ENCODE measurements at places on chromosomes 12 and 14.

- no peak for DNase-seq
These were observed 1.4 kb upstream of the PDE3A start for GRCh38 chr12:20366776-20367409.

- DNase-seq: no peak
These were observed 73.9 kb upstream of the CAPRIN2 start for GRCh38 chr12:30828686-30829085.

DNA sequence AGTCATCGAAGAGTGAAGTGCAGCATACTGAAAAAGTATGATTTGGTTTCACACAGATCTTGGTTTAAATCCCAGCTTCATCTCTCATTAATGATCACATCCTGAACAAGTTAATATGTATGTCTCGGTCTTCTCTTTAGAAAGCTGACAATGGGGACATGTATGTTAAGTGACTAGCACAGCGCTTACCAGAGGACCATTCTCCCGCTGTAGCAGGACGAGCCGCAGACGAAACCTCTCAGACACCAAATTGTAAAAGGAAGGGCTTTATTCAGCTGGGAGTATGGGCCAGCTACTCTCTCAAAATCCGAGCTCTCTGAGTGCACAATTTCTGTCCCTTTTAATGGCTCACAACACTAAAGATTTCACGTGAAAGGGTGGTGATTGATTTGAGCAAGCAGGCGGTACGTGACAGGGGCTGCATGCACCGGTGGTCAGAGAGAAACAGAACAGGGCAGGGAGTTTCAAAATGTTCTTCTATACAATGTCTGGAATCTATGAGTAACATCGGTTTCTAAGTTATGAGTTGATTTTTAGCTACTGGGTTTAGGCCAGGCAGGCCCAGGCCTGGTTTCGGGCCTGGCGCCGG is 682.4 kb downstream of the DIO2 start:
- DNase-seq: no peak

- DNase-seq: no peak
These were observed 175.4 kb downstream of the ETNK1 start for GRCh38 chr12:22800332-22800731.

DNA sequence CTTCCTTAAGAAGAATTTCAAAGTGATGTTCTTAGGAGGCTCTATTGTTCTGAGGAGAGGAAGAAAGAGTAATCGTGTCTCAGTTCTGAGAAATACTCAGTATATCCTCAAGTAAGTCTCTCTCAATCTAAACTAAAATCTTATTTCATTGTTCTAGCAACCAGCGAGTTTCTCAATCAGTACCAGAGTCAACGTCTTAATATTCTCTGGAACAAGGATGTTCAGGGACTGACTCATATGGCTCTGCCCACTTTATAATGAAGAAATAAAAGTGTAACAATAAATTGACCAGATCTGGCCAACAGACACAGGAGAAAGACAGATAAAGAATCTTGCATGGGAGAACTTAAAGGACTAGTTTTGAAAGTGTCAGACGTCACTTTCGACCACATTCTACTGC is 469.8 kb upstream of the FLRT2 start:
- DNase-seq: no peak

GRCh38 chr14:93943052-93943451 is 15.9 kb downstream of the FAM181A start:
- DNase-seq: no peak

GRCh38 chr14:48582938-48583337 is 907.5 kb upstream of the MDGA2 start:
- no peak for DNase-seq

- no peak for DNase-seq
These were observed 10.7 kb downstream of the TRMT5 start for GRCh38 chr14:60970146-60970545.

DNA sequence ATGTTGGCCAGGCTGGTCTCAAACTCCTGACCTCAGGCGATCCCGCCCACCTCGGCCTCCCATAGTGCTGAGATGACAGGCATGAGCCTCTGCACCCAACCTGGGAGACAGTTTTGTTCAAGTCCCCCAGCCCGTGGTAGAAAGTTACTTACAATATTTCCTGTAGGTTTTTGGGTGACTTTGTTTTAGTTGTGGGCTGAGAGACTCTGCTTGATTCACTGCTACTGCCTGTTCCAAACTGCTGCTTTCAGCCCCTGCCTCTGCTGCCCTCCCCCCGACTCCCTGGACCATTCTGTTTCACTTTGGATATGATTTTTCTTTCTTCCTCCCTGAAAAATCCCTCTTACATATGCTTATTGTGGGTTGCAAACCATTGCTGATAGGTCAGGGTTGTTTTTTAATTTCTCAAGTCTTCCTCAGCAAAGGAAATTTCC is 13.4 kb upstream of the PCNX1 start:
- DNase-seq: no peak

DNA sequence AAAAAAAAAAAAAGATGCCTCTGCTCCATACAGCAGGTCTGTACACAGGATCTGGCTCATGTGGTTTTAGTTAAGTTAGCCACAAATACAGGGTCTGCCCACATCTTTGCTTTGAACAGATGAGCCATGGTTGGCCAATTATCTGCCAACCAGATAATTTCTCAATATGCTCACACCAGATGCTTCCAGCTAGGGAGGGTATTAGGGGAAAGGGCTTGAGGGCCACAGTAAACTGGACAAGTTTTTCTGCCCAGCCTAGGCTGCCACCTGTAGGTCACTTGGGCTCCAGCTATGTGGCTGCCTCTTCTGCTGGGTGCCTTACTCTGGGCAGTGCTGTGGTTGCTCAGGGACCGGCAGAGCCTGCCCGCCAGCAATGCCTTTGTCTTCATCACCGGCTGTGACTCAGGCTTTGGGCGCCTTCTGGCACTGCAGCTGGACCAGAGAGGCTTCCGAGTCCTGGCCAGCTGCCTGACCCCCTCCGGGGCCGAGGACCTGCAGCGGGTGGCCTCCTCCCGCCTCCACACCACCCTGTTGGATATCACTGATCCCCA is 776 bp downstream of the RDH5 start:
- no peak for DNase-seq

- DNase-seq: no peak
These were observed 31.0 kb upstream of the GALNT9 start for GRCh38 chr12:132360410-132360809.

DNA sequence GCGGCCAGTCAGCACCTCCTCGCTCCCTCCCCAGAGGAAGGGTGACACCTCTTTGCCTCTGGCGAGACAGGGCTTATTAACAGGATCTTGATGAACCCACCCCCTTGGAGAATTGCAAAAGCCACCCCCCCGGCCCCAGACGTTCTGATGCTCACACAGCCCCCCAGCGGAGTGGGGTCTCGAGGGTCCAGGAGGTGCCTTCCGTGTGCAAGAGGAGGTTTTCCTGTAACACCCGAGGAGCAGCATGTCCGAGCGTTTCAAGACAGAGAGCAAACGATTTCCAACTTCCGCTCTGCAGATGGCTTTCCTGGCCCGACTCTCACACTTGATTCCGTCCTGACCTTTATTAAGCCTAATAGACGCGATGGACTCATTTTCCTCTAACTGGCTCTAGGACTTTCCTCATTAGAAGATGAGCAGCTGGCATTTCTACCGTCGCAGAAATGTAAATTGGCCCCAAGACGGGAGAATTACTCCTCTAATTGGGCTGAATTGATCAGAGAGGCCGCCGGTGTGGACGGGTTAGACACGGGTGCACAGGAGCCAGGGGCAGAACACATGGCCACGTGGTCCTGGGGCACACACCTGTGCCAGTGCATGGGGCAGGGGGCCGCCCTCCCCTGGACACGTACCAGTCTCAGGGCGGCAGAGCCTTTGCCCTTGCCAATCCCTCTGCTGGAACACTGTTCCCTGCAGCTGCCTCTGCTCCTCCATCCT is 84.4 kb downstream of the NOC4L start:
- no peak for DNase-seq

DNA sequence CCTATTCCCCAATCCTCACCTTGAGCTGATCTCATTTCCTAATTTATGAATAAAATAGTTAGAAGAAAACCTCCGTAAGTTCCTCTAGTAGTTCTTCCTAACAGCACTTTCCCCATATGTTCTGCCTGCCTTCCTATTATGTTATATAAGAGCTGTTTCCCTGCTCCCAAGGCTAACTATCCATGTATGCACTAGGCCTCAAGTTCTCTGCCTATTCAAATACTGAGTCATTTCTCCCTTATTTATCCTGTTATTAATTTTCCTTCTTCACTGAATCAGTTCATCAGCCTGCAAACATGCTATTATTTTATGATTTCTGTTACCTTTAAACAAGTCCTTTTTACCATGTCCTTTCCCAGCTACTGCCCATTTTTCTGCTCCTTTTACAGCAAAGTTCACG is 164.1 kb downstream of the EPS8 start:
- DNase-seq: no peak

DNA sequence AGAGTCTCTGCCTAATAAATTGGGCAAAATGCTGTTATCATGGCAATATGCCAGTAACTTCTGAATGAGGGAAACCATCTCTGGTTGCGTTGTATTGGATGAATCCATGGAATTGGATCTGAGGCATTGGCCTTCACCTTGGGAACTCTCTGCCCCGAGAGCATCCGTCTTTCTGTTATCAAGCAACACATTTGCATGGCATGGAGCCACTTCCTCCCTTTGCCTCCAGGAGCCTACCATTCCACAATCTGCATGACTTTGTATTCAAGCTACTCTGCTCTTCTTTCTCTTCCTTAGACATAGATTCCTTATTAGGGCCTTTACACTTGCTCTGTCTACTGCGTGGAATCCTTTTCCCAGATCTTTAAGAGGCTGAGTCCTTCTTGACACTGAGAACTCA is 57.2 kb downstream of the RIC8B start:
- DNase-seq: no peak

DNA sequence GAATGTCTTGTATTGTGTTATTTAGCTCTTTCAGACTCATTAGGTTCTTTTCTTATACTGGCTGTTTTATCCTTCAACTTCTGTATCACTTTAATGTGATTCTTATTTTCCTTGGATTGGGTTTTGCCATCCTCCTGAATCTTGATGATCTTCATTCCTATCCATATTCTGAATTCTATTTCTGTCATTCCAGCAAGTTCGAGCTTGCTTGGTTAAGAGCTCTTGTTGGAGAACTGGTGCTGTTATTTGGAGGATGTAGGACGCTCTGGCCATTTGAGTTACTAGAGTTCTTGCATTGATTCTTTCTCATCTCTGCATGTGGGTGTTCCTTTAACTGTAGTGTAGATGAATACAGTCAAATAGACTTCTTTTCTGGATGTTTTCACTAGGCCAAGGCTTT is 142.3 kb upstream of the SLC38A2 start:
- no peak for DNase-seq

DNA sequence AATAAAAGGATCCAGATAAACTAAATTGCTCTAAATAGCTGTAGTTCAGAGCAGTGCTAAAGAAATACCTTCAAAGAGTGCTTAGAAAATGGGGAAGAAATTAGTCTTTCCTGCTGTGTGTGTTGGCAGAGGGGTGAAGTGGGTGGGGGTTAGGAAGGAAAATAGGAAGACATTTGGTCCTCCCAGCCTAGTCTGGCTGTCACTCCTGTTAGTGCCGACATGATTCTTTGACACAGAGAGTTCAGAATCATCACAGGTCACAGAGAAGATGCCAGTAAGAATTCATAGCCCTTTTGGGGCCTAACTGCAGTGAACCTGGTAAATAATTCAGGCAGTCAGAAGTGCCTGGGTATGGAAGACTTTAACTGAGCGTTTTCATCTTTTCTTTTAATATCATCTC is 74.8 kb downstream of the FLRT2 start:
- no peak for DNase-seq

- DNase-seq: no peak
These were observed 228.6 kb downstream of the MED13L start for GRCh38 chr12:116048879-116049278.

DNA sequence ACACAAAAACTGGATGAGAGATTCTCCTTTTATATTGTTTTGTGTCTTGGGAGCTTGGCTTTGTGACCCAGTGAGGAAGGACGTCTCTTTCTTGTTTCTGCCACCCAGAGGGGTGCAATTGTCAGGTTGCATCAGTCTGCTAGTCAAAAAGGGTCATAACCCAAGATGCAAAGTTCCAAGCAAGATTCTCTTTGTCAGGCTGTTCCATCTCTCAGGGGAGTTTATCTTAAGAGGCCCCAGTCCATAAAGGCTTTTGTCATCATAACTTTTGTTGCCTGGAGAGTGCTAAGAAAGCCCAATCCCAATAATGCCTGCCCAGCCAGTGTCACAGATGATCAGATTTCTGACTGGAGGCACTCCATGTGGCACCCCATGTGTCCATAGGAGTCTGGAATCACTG is 444.9 kb downstream of the TRHDE start:
- DNase-seq: no peak

DNA sequence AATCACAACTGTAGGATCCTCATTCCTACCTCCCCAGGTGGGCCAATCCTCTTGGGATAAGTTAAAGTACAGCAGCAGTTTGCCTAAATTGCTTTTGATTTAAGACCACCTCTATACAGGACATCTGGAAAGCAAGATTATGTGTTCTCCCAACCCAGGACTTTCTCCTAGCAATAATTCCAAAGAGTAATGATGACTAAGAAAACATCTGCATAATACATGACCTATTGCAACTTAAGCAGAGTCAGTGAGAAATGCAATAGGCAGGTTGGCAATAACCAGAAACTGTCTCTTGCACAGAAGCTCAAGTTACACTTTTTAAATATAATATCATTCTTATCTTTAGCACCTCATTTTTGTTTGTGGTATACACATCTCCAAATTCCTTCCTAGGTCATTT is 275.4 kb downstream of the TRHDE start:
- no peak for DNase-seq

DNA sequence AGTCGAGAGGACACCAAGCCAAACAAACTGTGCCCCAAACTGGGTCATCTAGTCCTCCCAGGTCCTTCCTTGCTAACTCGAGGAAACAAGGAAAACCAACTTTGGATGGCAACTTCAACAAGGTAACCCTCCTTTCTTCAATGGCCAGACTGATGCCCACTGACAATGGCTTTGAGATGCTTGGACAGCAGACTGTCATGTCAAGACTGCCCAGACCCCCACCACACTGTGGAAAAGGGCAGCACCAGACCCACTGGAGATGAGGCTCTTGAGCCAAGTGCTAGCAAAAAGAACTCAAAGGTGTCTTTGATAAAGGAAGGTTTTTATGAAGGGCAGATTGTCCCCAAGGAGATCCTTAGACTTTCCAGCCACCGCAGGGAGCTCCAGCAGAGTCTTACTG is 9.0 kb upstream of the CDH24 start:
- DNase-seq: no peak

DNA sequence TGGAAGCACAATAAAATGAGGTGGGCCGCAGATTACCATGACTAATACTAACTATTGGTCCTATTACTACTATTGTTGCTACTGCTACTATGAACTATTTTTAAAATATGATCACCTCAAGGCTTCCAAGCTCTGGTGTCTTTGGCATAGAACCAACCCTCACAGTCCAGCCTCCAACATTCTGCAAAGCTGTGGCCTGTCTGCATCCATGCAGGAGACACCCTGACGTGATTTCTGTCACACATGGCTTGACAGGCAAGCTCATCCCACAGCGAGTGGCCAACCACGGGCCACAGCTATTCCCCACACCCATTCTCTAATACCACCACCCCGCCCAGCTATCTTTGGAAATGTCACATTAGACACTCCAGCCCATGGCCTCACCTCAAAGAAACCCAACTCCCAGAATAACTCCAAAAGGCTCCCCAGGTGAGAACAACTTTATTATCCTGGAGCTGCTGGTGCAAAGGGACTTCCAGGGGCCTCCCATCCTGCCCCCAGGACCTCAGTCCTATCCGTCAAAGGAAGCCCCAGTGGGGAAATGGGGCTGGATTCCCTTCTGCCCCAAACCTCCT is 14.4 kb downstream of the ISCU start:
- no peak for DNase-seq

Data from stimulated activated CD8-positive, alpha-beta memory T cell treated with anti-CD3 and anti-CD28 coated beads, Interleukin-15, amount 100 ng/mL, for 48 hours (primary cell).